ENCODE measurements at places on chromosomes 11 and 22.

GRCh38 chr11:77086521-77087472 lies 15.8 kb upstream of the OMP start:
- no peak for DNase-seq

DNA sequence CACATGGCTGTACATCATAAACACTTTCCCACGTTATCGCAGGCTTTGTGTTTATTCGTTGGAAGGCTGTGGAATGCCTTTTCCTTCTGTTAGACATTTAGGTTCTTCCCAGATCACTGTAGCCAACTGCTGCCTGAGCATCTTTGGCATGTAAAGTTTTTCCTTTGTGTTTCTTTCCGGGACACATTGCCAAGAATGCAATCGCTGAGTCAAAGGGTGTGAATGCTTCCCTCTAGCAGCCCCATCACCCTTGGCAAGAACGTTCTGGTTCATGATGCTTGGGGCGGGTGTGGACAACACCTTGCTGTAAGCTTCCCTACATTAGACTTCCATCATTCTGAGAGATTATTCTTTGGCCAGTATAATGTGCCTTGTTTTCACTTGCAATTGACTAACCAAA lies 136.2 kb downstream of the OSBP2 start:
- no peak for DNase-seq

DNA sequence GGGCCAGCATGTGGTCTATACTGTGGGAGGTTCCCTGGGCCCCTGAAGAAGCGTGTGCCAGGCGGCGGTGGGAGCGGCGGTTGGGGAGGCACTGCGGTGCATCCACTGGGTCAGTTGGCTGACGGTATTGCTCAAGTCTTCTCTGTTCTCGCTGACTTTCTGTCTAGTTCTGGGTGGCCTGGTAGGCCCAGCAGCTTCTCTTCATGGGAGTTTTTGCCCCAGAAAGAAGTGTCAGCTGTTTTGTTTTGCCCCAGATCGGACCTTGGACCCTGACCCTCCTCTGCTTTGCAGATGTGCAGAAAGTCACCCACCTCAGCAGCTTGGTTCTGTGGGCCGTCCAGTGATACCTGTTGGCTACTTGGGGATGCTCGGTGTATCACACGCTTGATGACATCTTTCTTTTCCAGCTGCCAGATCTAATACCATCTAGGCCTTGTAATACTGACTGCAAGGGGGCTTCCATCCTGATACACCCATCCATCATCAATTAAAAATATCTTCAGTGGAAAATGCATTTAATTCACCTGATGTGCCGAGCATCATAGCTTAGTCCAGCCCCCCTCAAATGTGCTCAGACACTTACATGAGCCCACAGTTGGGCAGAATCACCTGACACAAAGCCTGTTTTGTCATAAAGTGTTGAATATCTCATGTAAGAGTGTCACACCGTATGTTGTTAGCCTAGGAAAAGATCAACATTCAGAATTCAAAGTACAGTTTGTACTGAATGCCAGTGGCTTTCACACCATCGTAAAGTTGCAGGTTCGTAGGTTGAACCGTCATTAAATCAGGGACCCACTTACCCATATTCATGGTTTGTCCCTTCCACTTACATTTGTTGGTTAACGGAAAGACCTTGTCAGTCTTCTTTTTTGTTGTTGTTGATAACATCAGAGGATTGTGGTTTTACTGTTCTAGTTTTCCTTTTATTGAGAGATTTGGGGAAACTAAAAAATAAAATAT lies 13.9 kb downstream of the ZBED4 start:
- no peak for DNase-seq

DNA sequence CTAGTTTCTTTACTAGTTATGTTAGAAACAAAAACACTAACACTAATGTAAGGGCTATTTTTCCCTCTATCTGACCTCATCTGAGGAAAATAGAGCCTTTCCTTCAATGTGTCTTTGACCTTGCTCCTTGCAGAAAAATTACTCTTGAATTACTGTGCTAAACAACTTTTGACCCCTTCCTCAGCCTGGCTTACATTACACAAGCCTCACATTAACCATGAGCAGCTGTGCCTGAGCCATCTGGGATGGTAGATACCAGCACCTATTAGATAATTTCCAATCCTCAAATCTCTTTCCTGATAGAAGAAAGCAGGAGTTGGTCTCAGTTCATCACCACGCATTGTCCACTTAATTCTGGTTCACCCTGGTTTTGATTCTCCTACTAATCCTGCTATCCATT lies 134.4 kb upstream of the NCAM1 start:
- DNase-seq: no peak

DNA sequence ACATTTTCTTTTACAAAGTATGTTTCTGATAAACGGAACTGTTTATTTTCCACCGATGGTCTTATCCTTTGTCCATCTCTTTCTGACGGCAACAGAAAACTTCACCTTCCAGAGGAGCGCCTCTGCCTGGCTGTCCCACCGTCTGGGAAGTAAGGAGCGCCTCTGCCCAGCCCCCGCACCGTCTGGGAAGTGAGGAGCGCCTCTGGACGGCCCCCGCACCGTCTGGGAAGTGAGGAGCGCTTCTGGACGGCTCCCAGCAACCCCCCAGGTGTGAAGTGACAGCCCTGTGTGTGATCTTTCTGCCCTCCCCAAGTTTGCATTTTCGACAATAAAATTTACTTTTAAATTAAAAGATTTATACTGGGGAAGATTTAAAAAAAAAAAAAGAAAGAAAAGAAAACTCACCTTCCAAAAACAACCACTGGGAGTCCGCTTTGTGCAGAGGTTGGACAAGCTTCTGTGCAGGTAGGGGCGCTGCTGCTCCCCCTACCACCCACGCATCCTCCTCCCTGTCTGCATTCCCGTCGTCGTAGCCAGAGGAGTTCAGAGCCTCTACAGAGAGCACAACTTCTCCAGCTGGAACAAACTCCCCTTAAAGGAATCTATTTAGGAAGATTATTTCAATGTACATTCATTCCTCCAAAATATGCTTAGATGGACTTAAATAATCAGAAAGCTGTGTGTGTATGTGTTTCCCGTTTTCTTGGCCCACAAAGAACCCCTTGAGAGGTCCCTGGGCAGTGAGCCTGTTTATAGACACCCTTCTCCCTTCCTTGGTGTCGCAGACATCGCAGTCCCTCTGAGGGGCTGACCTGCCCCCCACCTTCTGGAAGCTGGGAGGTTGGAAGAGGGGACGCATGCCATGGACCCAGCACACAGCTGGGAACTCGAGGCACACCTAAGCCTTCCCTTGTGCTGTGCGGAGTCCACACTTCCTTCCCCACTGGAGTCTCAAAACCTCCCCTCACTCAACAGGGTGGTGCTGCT lies 849 bp upstream of the APOBEC3B start:
- peak; percentile 34 for DNase-seq

- DNase-seq: no peak
Measured at GRCh38 chr11:85951428-85952107, 96.4 kb downstream of the CCDC83 start.

GRCh38 chr22:40128989-40129388 lies 48.7 kb upstream of the TNRC6B start:
- DNase-seq: peak; percentile 75

DNA sequence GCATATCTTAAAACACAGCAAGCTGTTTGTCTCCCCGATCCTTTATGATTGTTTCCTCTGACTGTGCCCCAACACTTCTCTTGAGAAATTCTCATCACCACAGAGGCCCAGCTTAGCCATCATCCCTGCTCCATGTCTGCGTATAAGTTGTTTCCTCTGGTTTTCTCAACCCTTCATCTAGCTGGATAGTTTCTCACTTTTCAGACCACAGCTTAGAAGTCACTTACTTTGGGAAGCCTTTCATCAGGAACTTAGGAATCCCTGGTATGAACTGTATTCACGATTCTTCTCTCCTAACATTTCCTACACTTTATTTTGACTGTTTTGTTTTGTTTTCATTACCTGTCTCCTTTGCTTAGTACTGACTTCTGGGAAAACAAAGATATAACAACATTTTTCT lies 295.2 kb downstream of the GUCY1A2 start:
- DNase-seq: no peak
